ENCODE measurements at places on chromosomes 2 and 18. TPM values are rescaled to one million over a fixed set of nuclear protein-coding genes. Genes with fewer than 3 reads are reported as not detected.

GRCh38 chr18:22267697-22268096, 98.3 kb downstream of the GATA6 start:
- no peaks in the 10 kb centered on the region for H3K27me3 ChIP-seq
- no peak overlapping the region for H3K27ac ChIP-seq
- no peaks in the 10 kb centered on the region for H3K4me1 ChIP-seq
- no peak for DNase-seq

DNA sequence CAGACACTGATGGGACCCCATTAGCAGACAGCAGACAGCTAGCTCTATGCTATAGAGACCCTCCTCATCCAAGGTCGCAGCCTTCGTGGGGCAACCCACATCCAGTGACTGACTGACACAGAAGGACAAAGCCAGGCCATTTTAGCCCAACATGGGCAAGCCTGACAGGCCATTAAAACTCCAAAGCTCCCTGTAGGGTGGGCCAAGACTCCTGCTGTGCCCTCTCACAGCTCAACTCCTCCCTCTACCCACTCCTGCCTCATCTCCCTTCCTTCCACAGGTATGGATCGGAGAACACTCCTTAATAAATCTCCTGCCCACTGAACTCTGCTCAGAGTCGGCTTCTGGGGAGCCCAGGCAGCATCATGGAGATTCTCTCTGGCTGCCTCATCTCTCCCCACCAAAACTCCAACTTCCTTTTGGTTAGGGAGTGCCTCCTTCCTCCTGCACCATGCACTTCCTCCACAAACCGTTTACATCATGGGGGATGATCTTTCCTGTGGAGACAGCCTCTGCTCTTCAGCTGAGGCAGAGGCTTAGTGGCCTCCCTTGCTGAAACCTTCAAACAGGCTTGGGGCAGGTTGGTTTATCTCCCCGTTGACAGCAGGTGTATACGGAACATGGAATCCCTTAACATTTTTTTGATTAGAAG, 86.5 kb downstream of the ACTR3 start:
- H3K27ac ChIP-seq: peak overlapping the region; percentile 50
- peaks cover 47% of the 10 kb centered on the region for H3K36me3 ChIP-seq
- no peaks in the 10 kb centered on the region for H3K27me3 ChIP-seq
- no peak overlapping the region for H3K4me3 ChIP-seq
- peaks cover 14% of the 10 kb centered on the region for H3K4me1 ChIP-seq
- DNase-seq: no peak

DNA sequence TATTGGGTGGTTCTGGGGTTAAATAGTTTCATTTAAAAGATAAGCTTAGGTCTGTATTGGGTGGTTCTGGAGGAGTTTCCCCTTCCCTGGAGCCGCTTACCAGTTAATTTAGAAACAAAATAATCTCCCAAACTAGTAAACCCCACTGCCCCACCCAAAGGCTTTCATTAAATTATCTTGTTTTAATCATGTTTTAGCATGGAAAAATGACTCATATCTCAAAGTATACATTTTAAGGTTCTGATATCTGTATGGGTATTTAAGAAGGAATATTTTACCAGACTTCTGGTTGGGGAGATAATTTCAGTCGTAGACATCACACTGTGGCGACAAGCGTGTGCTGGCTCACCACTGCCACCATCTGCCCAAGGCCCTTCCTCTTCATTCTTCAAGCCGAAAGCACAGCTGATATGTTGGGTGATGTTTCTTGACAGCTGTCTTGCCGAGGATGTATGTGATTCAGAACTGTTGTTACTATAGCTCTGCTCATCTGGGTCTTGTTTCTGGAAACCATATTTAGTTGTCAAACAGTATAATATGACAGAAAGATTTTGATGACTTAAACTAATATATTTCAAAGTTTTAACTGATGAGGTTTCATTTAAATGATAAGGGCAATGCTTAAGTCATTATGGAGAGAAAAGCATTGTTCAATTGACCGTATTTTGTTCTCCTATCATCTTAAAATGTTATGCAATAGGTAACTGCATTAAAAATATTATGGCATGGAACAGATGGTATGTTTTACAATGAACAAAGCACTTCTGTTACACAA, 5.1 kb downstream of the FIGLA start:
- DNase-seq: no peak
- no peak overlapping the region for H3K4me3 ChIP-seq
- H3K36me3 ChIP-seq: no peaks in the 10 kb centered on the region
- no peak overlapping the region for H3K27ac ChIP-seq

DNA sequence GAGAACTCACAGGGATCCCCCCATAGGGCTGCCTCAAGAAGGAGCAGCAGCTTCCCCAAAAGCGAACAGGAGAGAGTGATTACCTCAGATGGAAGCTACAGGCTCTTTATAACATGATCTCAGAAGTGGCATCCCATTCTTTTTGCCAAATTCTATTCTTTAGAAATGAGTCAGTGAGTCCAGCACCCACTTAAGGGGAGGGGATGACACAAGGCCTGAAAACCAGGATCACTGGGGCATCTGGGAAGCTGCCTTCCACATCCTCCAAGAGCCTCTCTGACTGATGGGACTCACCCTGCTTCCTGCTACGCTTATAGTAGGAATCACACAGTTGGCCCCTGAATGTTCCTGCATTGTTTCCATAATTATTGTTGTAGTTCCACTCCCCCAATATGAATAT, 96.5 kb downstream of the MAPK4 start:
- no peaks in the 10 kb centered on the region for H3K27me3 ChIP-seq
- no peak overlapping the region for H3K4me3 ChIP-seq
- no peaks in the 10 kb centered on the region for H3K36me3 ChIP-seq
- H3K27ac ChIP-seq: no peak overlapping the region
- DNase-seq: no peak

ANKRD30B gene
- total RNA-seq: not detected

- DNase-seq: no peak
- no peaks in the 10 kb centered on the region for H3K27me3 ChIP-seq
- H3K4me1 ChIP-seq: no peaks in the 10 kb centered on the region
- no peak overlapping the region for H3K4me3 ChIP-seq
Observed at GRCh38 chr18:34097312-34097711, 127.4 kb downstream of the NOL4 start.

EN1 gene
- not detected for total RNA-seq

STEAP3 gene
- not detected for total RNA-seq

DNA sequence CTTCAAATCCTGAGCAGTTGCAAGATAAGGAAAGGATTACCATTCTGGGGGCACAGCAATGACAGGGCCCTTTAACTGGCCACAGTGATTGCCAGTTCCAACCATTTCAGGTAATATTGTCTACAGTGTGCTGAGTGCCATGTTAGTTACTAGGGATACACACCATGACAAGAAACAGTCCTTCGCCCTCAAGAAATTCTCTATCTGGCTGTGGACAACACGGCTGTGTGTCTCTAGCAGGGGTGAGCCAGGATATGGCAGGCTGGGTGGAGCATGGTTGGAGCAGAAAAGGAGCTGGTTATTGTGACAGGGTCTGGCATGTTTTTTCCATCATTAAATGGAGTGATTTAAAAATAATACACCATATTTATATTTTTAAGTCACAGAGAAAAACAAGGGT, 31.0 kb downstream of the TSPYL6 start:
- no peaks in the 10 kb centered on the region for H3K36me3 ChIP-seq
- H3K27ac ChIP-seq: no peak overlapping the region

DNA sequence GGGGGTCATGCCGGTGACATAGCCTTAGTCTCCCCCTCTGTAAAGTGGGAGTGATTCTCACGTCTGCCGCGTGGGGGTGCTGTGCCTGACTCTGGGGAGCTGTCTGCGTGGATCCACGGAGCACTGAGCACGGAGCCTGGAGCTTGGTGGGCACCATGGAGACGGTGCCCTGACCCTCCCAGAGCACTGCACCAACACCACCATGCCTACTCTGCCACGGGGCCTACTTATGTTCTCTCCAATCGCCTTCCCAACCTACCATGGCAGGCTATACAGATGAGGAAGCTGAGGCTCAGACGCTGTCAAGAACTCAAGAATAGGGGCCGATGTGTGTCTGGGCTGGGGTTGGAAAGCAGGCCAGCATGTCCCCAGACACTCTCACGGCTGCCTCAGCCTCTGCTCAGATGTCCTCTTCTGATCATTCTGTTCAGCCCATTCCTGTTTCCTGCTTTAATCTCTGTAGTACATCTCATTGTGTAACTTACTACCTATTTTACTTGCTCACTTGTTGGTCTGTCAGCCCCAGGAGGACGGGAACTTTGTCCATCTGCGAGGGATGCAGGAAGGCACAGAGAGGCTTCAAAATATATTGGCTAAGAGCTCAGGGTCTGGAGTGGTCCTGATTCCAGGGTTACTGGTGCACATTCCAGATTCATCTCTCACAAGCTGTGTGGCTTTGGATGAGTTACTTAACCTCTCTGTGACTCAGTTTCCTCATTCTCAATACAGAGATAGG, 168.1 kb upstream of the HS6ST1 start:
- H3K4me3 ChIP-seq: no peak overlapping the region
- no peaks in the 10 kb centered on the region for H3K4me1 ChIP-seq
- DNase-seq: no peak

RBM43 gene
- total RNA-seq: 8.5 TPM

GRCh38 chr2:50221106-50221505, 810.8 kb downstream of the NRXN1 start:
- no peak overlapping the region for H3K4me3 ChIP-seq
- no peak overlapping the region for H3K27ac ChIP-seq
- H3K4me1 ChIP-seq: no peaks in the 10 kb centered on the region
- no peaks in the 10 kb centered on the region for H3K27me3 ChIP-seq

- no peak for DNase-seq
- peak overlapping the region; percentile 6 for H3K4me3 ChIP-seq
- H3K27me3 ChIP-seq: no peaks in the 10 kb centered on the region
- peaks cover 41% of the 10 kb centered on the region for H3K36me3 ChIP-seq
- peak overlapping the region; percentile 80 for H3K27ac ChIP-seq
Observed at GRCh38 chr2:144249035-144249637, 270.8 kb downstream of the ZEB2 start.

GRCh38 chr2:74239346-74239745, 40.9 kb downstream of the MTHFD2 start:
- no peaks in the 10 kb centered on the region for H3K36me3 ChIP-seq
- DNase-seq: no peak
- no peaks in the 10 kb centered on the region for H3K27me3 ChIP-seq
- H3K27ac ChIP-seq: no peak overlapping the region
- H3K4me3 ChIP-seq: no peak overlapping the region

GRCh38 chr2:84461310-84461709, 2.2 kb upstream of the SUCLG1 start:
- peaks cover 2% of the 10 kb centered on the region for H3K36me3 ChIP-seq
- no peak for DNase-seq
- no peak overlapping the region for H3K27ac ChIP-seq
- no peaks in the 10 kb centered on the region for H3K27me3 ChIP-seq

GALNT5 gene
- total RNA-seq: not detected

GRCh38 chr2:12044857-12045256, 298.4 kb downstream of the LPIN1 start:
- peak overlapping the region; percentile 16 for H3K27ac ChIP-seq
- H3K4me3 ChIP-seq: no peak overlapping the region
- H3K27me3 ChIP-seq: peaks cover 7% of the 10 kb centered on the region
- peak; percentile 51 for DNase-seq
- H3K4me1 ChIP-seq: peaks cover 22% of the 10 kb centered on the region

SLC4A3 gene
- total RNA-seq: not detected

- H3K4me1 ChIP-seq: no peaks in the 10 kb centered on the region
- no peak for DNase-seq
- no peaks in the 10 kb centered on the region for H3K36me3 ChIP-seq
- no peak overlapping the region for H3K27ac ChIP-seq
- H3K4me3 ChIP-seq: no peak overlapping the region
Observed at GRCh38 chr2:55460562-55460961, 40.9 kb upstream of the CCDC88A start.

DNA sequence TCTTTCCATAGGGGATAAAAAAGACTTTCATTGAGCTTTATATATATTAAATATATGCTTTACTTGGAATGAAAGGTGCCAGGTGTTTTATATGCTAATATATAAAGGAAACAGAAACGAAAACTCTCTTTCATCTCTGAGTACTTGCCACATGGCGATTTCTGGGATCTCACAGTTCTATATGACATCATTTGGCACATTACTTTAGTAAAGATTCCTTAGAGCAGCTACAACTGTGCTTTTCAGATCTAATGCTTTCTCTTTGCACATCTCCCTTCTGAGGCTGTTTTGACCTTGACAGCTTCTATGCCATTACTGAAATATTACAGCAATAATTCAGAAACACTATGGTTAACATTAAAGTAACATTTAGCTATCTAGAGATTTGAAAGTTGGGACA, 1082.9 kb upstream of the CDH2 start:
- H3K4me1 ChIP-seq: no peaks in the 10 kb centered on the region
- H3K4me3 ChIP-seq: no peak overlapping the region
- no peak for DNase-seq
- no peak overlapping the region for H3K27ac ChIP-seq
- no peaks in the 10 kb centered on the region for H3K27me3 ChIP-seq
- H3K36me3 ChIP-seq: no peaks in the 10 kb centered on the region

DNA sequence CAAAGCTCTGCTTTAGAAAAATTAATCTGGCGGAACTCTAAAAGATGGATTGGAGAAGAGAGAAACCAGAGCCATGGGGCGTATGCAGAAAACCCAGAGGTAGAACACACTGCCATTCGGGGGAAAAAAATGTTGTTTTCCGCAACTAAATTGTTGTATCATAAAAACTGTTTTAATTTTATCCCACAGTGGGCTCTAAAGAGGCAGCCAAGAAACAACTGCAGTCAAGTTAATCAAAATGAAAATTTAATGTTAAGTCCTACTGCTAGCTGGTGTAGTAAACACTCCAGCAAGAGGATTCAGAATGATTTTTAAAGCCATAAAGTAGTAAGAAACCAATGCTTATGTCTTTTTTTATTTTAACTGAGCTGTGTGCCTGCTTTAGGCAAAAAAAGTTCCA, 69.1 kb downstream of the GAREM1 start:
- no peak for DNase-seq
- H3K4me1 ChIP-seq: no peaks in the 10 kb centered on the region
- H3K36me3 ChIP-seq: no peaks in the 10 kb centered on the region
- no peak overlapping the region for H3K4me3 ChIP-seq

NLRC4 gene
- total RNA-seq: 0.08 TPM

- no peak for DNase-seq
- no peaks in the 10 kb centered on the region for H3K4me1 ChIP-seq
Observed at GRCh38 chr18:51135364-51135763, 62.1 kb downstream of the MEX3C start.

- no peaks in the 10 kb centered on the region for H3K27me3 ChIP-seq
- no peaks in the 10 kb centered on the region for H3K4me1 ChIP-seq
- DNase-seq: no peak
- H3K4me3 ChIP-seq: no peak overlapping the region
Observed at GRCh38 chr2:165273176-165273575, 34.0 kb downstream of the SCN2A start.

DNA sequence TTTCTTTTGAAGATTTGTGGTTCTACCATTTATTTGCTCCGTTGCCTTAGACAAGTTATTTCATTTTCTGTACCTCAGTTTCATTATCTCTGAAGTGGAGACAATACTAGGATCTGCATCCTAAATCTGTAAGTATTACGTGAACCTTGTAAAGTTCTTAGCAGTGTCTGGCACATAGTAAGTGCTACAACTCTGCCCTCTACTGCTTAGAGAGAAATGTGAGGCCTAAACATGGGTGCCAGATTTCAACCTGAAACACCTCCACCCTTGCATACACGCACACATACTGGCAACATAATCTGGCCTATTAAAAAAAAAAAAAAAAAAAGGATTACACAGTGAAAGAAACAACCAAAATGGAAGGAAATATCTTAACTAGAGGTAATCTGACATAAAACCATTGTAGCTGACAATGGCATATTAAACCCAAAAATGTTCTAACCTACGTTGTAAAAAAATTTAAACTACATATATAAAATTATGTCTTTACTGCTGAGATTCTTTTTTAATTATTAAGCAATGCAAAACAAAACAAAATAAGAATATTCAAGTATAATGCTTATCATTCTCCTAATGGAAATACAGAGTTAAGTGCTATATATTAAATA, 132.6 kb downstream of the MAP2 start:
- H3K36me3 ChIP-seq: no peaks in the 10 kb centered on the region
- no peak overlapping the region for H3K4me3 ChIP-seq
- no peaks in the 10 kb centered on the region for H3K27me3 ChIP-seq
- no peak for DNase-seq

Measured in activated CD4-positive, alpha-beta memory T cell treated with anti-CD3 and anti-CD28 coated beads, Interleukin-2, amount 10 ng/mL, durations not matched to agents 7 days and 5 days (primary cell).